CD4-positive, alpha-beta T cell treated with Interleukin-15 for 4 hours (primary cell): ENCODE measurements at places on chromosomes 16 and 17.

GRCh38 chr16:24645739-24646645, 83.5 kb upstream of the TNRC6A start:
- DNase-seq, result no peak

- no peak for DNase-seq
These were observed 2.0 kb downstream of the KLHL11 start for GRCh38 chr17:41863074-41863848.

- no peak for DNase-seq
These were observed 564.0 kb downstream of the MAF start for GRCh38 chr16:79036541-79036940.

DNA sequence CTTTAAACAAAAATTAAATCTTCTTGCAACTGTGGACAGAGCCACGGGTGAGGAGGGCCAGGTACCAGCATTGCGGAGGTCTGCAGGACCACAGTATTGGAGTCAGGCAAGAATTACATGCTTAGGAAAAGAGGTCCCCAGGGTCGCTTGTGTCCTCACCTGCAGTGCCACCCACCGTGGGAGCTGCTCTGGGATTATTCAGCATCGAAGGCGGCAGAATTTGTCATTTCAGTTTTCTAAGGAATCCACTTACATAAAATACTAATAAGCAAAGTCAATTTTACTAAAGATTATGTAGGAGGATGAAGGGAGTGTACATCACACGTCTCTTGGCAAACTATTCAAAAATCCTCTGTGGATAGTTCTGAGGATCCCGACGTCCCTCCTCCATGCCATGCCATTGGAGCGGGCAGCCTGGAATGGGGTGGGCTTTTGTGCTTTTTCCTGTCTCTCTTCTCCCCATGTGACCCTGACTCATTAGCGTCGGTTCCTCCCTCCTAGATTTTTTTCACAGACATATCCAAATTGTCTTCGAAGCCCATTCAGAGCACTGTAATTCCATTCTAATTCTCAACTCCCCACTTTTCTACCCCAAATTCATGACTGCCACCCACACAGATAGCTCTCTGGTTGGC, 3.0 kb upstream of the PIK3R6 start:
- DNase-seq, result no peak

DNA sequence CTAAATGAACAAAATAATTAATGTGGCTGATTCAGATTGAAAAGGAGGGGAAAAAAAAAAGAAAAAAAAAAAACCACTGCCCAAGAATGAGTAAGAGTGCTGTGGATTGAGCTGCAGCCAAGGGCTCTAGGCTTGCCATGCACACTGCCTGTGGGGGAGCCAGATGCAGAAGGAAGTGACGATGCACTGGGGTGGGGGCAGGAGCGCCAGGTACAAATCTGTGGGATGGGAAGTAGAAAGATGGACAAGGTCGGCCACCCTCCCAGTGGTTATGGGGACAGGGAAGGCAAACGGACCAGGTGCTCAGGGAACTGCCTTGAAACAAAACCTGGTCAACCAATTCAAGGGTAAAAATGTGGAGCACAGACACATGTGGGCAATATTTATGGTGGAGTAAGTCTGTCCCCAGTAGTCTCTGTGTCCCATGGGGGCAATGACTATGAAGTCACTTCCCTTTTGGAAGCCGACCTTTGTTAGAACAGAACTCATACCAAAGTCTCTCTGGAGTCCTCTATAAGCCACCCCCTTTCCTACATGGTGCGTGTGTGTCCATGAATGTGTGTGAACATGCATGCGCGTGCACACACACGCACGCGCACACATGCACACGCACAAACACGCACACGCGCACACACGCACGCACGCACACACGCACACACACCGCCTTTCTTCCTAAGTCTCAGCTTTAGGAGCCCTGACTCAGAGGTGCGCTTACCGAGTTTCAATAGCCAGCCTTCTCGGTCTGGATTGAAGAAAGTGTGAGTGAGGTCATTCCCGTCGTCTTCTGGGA, 84.3 kb downstream of the CYTH1 start:
- no peak for DNase-seq

DNA sequence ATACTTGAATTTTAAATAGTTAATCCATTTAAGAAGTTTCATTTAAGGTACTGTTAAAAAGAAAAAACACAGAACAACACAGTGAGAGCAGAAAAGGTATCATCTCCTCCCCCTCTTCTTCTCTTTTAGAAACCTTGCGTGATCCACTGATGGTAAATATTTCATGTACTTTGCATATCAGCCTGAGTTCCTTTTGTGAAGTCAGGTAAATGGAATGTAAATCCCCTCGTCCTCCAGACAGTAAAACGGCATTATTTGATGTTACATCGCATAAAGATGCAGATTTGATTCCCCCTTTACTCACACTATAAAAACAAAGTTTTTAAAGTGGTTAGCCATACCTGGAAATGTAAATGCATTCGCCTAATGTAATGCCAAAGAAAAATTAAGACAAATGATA, 234.4 kb downstream of the WWOX start:
- no peak for DNase-seq

DNA sequence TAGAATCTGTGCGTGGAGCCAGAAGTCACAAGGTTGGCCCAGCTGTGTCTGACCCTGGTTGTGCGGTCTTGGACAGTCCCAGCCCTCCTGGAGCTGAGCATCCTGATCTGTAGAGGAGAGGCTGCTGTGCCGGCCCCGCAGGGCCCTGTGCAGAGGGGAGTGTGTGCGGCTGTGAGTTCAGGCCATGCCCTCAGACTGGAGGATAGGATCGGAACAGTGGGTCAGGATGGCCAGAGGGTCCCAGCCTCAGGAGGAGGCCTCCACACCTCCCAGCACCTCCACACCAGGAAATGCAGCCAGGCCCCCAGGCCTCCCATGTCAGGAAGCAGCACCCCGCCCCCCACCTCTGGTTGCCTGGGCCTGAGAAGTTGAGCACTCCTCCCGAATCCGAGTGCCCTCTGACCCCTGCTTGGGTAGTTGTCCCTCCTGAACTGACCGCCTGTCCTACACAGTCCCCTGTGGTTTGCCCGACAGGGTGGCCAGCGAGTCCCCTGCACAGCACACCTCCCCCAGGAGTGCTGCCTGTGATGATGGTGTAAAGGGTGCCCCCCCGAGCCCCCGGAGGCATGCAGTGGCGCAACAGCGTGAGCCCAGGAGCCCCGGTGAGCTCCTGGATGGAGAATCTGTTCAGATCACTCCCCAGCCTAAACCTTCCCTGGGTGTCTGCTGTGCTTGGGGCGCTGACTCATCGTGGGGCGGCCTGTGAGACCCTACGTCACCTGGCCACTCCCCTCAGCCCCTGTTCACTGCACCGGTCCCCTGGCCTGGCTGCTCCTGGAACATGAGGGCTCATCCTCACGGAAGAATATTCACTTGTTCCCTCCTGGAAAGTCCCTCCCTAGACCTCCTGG, 285.2 kb downstream of the SEC14L1 start:
- DNase-seq, result peak; percentile 45

GRCh38 chr17:37206299-37206698, 169.5 kb upstream of the C17orf78 start:
- no peak for DNase-seq

- no peak for DNase-seq
These were observed 5.2 kb downstream of the RAB40B start for GRCh38 chr17:82693168-82693867.

- DNase-seq, result no peak
These were observed 6.0 kb upstream of the RNF135 start for GRCh38 chr17:30964876-30965275.

GRCh38 chr17:81811705-81812570, 8.0 kb downstream of the GCGR start:
- DNase-seq, result no peak

- no peak for DNase-seq
These were observed 286.7 kb downstream of the SEC14L1 start for GRCh38 chr17:77427391-77427991.

- DNase-seq, result no peak
These were observed 4.0 kb downstream of the ARL5C start for GRCh38 chr17:39161962-39162361.

DNA sequence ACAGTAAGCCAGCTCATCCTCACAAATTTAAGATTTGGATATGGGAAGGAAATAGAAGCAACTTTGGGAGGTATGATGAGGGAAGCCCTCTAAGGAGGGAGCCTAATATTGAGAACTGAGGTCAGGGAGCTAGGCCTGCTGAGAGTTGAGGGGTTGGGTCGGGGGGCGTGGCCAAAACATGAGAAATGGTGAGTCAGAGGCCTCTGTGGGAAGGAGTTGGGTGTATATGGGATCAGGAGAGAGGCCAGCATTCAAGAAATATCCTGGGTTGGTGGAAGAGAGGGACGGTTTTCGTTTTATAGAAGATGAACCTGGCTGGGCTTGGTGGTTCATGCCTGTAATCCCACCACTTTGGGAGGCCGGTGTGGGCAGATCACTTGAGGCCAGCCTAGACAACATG, 48.4 kb downstream of the CLEC16A start:
- no peak for DNase-seq

DNA sequence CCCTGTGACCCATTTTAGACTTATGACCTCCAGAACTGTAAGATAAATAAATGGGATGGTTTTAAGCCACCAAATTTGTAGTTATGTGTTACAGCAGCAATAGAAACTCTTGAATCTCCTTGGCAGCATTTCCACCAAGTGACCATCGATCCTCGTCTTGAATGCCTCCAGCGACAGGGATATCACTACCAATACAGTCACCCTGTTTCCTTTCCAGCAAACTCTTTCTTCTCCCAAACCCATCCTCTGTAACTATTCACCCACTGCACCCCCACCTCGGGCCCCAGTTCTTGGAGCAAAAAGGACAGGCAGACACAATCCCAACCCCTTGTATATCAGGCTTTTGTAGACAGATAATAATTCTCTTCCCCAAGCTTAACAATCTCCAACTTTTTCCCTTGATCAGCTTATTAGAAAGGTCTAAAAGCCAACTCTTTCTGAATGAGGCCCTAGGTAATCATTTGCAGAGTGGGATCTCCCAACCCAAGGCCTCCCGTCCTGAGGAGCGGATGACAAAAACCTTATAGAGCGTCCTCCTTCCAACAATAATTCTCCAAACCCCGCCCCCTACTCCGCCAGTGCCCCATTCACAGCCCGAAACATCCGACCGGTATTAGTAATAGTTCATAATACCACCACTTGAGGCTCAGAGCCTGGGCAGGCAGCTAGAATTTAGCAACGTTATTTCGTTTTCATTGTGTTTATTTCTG, 14.7 kb upstream of the PLLP start:
- DNase-seq, result peak; percentile 53

DNA sequence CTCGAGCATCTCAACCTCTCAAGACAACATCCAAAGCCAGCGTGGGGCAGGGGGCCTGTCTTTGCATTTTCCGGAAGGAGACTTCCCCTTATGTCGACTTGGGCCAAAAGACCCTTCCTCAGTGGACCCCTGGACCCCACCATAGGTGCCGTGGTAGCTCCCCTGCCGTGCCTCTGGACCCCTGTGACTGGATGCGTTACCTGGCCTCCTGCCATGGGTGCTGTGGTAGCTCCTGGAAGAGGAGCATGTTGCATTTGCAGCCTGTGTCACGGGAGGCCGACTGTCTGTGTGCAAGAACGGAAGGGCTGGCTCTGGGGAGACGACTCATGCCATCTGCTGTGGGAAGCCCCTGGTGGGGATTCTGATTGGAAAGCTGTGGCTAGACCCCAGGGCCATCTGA, 130.1 kb downstream of the FOXL1 start:
- DNase-seq, result no peak

DNA sequence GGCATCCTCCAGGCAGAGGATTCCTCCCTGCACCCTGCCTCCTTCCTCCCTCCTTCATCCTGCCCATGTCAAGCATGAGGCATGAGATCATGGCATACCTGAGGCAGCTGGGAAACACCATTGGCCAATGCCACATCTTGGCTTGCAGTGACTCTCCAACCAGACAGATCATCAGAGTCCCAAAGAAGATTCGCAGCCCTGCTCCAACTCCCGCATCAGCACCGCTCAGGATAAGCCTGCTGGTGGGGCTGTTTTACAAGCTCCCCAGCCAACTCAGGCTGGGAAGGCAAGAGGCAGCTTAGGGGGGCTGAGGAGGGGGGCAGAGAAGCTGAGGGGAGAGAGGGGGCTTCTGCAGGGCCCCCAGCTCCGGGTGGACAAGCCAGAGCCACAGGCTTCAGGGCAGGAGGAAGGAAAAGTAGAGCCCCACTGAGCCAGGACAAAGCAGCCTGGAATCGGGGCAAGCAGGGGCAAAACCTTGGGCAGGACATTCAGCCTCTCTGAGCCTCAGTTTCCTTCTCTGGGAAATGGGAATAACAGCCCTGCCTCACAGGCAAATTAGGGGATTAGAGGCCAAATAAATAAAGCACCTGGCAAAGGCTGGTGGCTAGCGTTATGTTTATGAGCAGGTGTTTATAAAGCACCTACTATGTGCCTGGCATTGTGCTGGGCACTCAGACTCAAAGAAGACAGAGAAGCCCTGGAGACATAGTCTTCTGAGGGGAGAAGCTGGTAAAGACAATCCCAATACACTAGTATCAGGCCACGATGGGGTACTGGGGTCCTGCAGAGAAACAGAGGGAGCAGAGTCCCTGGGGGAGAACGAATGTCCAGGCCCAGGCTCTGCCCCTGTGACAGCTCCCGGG, 88.1 kb downstream of the GOSR1 start:
- no peak for DNase-seq

GRCh38 chr17:22202702-22203101, 510.4 kb downstream of the KCNJ18 start:
- no peak for DNase-seq

GRCh38 chr16:46688101-46688653, 801 bp downstream of the VPS35 start:
- DNase-seq, result peak; percentile 76

DNA sequence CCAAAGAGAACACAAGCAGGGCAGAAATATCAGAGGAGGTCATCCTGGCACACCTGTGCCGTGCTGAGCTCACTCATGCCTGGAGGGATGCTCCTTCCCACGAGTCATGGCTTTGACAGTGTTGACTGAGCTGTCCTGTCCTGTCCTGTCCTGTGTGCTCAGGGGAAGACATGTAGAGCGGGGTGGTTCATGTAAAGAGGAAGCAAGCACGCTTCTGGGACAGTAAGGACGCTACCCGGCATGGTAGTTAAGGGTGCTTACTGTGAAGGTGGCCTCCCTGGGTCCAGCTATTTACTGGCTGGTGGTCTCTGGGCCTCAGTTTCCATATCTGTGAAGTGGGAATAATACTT, 398 bp downstream of the LGALS9 start:
- peak; percentile 12 for DNase-seq

DNA sequence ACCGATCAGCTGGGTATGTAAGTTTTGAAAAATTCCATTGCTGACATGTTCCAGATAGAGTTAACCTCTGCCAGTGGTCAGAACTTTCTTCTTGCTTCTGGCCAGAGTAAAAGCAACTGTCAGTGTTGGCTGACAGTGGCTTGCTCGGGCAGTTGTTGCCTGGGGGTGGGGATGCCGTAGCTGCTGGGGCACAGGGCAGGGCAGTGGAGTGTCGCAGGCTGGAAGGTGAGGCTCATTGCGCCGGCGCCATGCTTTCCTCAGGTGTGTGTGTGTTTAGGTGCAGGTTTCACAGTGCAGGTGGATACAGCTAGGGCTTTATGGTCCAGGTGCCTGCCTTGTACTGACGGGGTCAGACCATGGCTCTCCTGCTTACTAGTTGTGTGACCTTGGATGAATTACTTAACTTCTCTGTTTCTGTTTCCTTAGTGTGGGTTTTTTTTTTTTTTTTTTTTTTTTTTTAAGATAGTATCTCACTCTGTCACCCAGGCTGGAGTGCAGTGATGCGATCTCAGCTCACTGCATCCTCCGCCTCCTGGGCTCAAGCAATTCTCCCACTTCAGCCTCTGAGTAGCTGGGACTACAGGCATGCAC, 156.4 kb downstream of the SNX29 start:
- DNase-seq, result no peak
